A673 (cell line): ENCODE measurements at places on chromosomes 6 and 20. TPM values are rescaled to one million over a fixed set of nuclear protein-coding genes. Genes with fewer than 3 reads are reported as not detected.
A peak's percentile ranks its signal among the peaks of the same experiment; 100 is the strongest.

- H3K4me1 ChIP-seq: no peaks in the 10 kb centered on the region
- no peaks in the 10 kb centered on the region for H3K36me3 ChIP-seq
- H3K4me3 ChIP-seq: no peak overlapping the region
- no peak overlapping the region for H3K27ac ChIP-seq
These were observed 117.0 kb downstream of the ANKRD60 start for GRCh38 chr20:58111310-58112016.

DNA sequence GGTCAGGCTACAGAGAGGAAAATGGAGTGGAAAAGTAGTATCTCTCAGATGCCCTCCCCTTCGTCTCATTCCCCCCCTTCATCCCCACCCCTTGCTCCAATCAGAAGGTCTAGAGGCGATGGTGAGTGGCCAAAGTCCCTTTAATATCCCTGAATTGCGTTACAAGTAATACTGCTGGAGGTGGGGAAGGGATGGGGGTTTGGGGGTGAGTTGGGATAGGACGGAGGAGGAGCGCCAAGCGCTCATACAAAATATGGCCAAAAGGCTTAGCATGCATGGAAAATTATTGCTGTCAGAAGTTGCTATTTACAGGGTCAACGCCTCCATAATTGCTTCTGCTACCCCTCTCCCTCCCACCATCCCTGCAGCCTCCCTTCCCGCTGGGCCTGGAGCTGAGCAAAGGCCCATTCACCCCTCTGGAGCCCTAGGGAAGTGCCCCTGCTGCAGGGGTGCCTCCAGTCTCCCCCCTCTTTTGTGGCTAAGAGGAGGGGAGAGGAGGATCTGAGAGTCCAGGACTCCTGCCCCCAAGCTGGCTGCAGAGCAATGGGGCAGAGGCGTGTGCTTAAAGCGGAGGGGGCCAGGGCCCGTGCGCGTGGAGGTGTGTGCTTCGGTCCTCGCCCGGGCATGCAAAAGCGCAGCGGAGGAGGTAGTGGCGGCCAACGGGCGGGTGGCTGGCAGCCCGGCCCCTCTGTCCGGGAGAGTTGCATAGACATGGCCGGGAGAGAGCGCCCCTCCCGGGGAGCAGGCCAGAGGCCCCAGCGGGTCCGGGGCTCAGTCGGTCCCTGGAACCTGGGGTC, 8.7 kb upstream of the SRXN1 start:
- no peak overlapping the region for H3K27ac ChIP-seq
- H3K4me1 ChIP-seq: no peaks in the 10 kb centered on the region
- H3K36me3 ChIP-seq: no peaks in the 10 kb centered on the region
- DNase-seq: no peak

DNA sequence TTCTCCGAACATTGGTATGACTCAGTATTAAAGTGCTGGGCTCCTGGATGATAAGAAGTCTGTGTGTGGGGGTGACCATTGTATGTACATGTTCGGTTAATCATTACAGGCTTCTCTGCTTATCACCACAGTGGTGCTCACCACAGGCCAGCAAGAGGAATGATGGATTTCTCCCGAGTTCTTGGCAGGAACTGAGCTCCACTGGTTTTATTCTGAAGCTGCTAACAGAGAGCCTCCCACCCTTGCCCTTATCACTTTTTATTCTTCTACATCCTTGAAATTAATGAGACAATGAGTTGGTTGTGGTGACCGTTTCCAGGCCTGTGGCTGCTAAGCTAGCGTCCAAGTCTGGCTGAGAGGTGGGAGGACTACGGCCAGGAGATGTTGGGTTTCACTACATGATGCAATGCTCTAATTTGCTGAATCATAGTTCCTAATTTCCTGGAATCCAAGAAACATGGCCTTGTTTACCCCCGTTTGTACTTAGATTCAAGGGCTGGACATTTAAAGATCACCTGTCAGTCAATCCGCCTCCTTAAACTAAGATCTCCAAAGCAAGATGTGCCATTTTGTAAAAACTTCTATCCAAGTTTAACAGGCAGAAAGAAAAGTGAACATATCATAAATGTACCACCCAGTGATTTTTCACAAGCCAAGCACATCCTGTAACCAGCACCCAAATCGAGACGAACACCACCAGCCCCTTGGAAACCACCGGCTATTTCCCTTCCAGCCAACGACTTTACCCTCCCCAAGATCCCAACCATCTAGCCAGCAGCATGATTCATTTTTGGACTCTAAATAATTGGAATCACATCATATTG, 172.5 kb downstream of the FOXA2 start:
- no peak for DNase-seq
- H3K4me3 ChIP-seq: no peak overlapping the region
- H3K27me3 ChIP-seq: no peaks in the 10 kb centered on the region
- H3K4me1 ChIP-seq: no peaks in the 10 kb centered on the region

GRCh38 chr6:105122717-105123116, 57.1 kb downstream of the POPDC3 start:
- H3K27ac ChIP-seq: no peak overlapping the region
- DNase-seq: no peak
- H3K27me3 ChIP-seq: no peaks in the 10 kb centered on the region
- no peaks in the 10 kb centered on the region for H3K36me3 ChIP-seq
- H3K4me3 ChIP-seq: no peak overlapping the region

- no peak overlapping the region for H3K27ac ChIP-seq
- no peak overlapping the region for H3K4me3 ChIP-seq
- H3K4me1 ChIP-seq: no peaks in the 10 kb centered on the region
- no peaks in the 10 kb centered on the region for H3K27me3 ChIP-seq
- DNase-seq: peak; percentile 26
- no peaks in the 10 kb centered on the region for H3K36me3 ChIP-seq
These were observed 49.9 kb downstream of the CLIC5 start for GRCh38 chr6:45965792-45966191.

GRCh38 chr6:132695773-132696172, 18.1 kb downstream of the VNN1 start:
- H3K27ac ChIP-seq: no peak overlapping the region
- H3K4me3 ChIP-seq: no peak overlapping the region
- no peak for DNase-seq
- H3K27me3 ChIP-seq: peaks cover 22% of the 10 kb centered on the region
- H3K4me1 ChIP-seq: no peaks in the 10 kb centered on the region

Gene TFAP2A
- total RNA-seq: 19.1 and 19.3 TPM in 2 replicates

Gene HTR1B
- not detected in 2 replicates for total RNA-seq

Gene MBOAT1
- total RNA-seq: 6.3 and 8.2 TPM in 2 replicates

Gene GJA10
- not detected in 2 replicates for total RNA-seq
